Thymus (tissue), 14 donors: ENCODE measurements at places on chromosomes 2 and 18.

DNA sequence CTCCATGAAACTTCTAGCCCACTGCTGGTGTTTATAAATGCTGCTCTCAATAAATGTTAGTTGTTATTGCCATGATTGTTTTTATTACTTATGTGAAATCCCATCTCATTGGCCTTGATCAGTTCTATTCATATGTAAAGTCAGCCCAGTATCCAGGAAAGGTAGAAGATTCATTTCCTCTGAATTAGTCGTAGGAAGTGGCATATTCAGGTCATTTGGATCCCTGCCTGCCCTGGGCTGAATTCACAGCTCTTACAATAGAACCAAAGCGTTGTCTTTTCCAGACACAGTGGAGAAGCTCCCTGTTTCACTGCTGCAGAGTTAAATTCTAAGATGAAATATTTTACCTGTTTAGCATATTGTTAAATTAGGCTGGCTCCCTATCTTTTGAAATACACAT is 70.3 kb downstream of the MAIP1 start:
- no peak for DNase-seq

GRCh38 chr2:15607709-15608391 is 16.2 kb downstream of the DDX1 start:
- no peak for DNase-seq

DNA sequence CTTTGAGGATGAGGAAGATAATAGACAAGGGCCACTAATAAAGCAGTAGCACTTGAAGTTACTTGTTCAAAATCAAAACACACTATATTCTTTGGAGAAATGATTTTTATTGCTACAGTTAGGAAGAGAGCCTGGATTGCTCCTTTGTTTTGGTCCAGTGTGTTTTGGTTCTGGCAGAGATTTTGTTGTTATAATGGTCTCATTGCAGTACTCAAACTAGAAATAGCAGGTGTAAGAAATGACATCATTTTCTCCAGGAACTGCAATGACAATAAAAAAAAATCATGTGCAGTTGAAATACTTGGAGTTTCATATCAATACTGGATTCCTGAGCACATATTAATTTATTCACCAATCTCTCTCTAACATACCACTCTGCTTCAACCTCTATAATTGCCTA is 490.3 kb downstream of the CCDC85A start:
- no peak for DNase-seq

GRCh38 chr2:200862532-200863000 is 1.9 kb downstream of the CLK1 start:
- DNase-seq, result peak; percentile 32

GRCh38 chr2:95062242-95063085 is 37.0 kb downstream of the MAL start:
- DNase-seq, result no peak

GRCh38 chr2:88058191-88058590 is 2.6 kb upstream of the KRCC1 start:
- peak; percentile 56 for DNase-seq

DNA sequence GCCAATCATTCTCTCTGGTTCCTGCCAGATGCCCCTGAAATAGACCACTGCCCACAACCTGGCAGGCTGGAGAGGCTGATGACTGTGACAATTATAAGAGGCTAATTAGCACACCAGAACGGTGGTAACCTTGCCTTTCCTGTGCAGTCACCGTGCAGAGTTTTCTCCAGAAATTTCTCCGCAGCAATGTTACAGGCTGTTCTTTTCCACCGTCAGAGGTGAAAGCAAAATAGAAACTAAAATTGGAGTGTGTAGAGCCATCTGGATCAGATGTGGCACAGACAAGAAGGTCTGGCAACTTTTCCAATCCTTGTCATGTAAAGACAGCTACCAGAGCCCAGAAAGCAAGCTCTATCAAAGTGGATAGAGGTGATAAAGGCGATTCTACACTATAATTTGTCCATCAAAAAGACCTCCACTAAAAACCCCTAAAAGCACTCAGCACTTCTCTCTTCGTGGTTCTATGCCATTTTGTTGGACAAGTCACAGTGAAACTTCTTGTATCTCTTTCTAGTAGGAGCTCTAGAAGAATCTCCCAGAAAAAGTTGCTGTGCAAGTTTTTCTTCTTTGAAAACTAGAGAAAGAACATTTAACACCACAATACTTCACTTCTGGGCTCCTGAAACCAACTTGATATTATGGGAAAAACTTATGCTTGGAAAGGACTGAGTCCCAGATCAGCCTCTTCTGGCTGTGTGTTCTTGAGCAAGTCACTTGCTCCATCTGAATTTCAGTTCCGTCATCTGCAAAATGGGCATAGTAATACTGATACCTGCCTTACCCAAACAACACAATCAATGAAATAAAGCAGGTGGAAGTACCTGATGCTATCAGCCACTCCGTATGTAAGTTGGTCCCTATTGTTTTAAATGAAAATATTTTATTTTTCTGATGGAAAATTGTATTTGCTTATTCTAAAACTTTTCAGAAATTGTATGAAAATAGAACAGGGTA is 295.6 kb upstream of the DLGAP1 start:
- DNase-seq, result no peak

DNA sequence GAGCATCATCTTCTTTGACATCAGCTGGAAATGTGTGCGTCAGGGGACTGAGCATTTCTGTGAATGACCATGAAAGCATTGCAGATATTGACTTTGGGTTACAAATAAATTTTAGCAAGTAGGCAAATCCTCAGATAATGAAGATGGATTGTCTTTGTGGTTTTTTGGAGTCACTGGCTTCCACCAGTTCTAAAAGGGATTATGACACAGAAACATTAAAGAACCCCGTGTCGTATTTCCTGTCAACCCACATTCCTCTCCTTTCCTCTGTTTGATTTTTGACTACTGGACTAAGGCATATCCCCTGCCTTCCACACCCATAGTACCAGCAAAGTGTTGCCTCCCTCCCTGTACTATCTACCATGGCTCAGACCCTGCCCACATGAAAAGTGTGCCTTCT is 268.1 kb downstream of the MYO3B start:
- DNase-seq, result no peak

GRCh38 chr2:241852116-241852980 is 6.3 kb downstream of the PDCD1 start:
- no peak for DNase-seq

GRCh38 chr2:45963816-45964215 is 312.3 kb downstream of the PRKCE start:
- DNase-seq, result no peak
